Dermis microvascular lymphatic vessel endothelial cell (primary cell): ENCODE measurements at places on chromosomes 6 and 20. TPM values are rescaled to one million over a fixed set of nuclear protein-coding genes. Genes with fewer than 3 reads are reported as not detected.

The TTK gene
- total RNA-seq = 4.8 and 15.5 TPM in 2 replicates

The ASIP gene
- total RNA-seq = not detected in 2 replicates

The SLC17A3 gene
- total RNA-seq = not detected in 2 replicates

The PFDN4 gene
- total RNA-seq = 52.1 and 70.0 TPM in 2 replicates

The IFT52 gene
- 31.4 and 31.8 TPM in 2 replicates for total RNA-seq

The BPIFB1 gene
- total RNA-seq = not detected in 2 replicates

The ZMYND8 gene
- 24.9 and 28.3 TPM in 2 replicates for total RNA-seq

The PRDM13 gene
- not detected in 2 replicates for total RNA-seq

The POLR1C gene
- total RNA-seq = 31.1 and 31.7 TPM in 2 replicates

The GSTA1 gene
- total RNA-seq = not detected in 2 replicates

The FAM209A gene
- total RNA-seq = 0.13 TPM in 2 replicates

The DZANK1 gene
- total RNA-seq = 0.26 and 0.38 TPM in 2 replicates

The ZNF391 gene
- total RNA-seq = 0.13 and 0.38 TPM in 2 replicates

The ZDHHC14 gene
- total RNA-seq = 19.5 and 37.2 TPM in 2 replicates

The GNAS-AS1 gene
- under 0.01 TPM in 2 replicates for total RNA-seq

The PDYN gene
- total RNA-seq = not detected in 2 replicates

The SLC17A1 gene
- not detected in 2 replicates for total RNA-seq

The FAM217A gene
- not detected in 2 replicates for total RNA-seq

The VSX1 gene
- total RNA-seq = not detected in 2 replicates

The WFDC5 gene
- not detected in 2 replicates for total RNA-seq

The FRK gene
- total RNA-seq = under 0.01 and 0.13 TPM in 2 replicates

The MAP7 gene
- total RNA-seq = 0.51 and 1.0 TPM in 2 replicates

The TP53TG5 gene
- total RNA-seq = not detected in 2 replicates

The EBF4 gene
- 0.77 and 4.7 TPM in 2 replicates for total RNA-seq

The DSP gene
- 42.4 and 88.0 TPM in 2 replicates for total RNA-seq

The PRIM2 gene
- total RNA-seq = 8.3 and 17.1 TPM in 2 replicates

The SPATS1 gene
- not detected in 2 replicates for total RNA-seq

The CDS2 gene
- total RNA-seq = 67.0 and 85.0 TPM in 2 replicates

The ARMH2 gene
- not detected in 2 replicates for total RNA-seq

The FIG4 gene
- 8.2 and 10.7 TPM in 2 replicates for total RNA-seq

The GINS1 gene
- total RNA-seq = 5.9 and 15.9 TPM in 2 replicates

The ENPP3 gene
- total RNA-seq = 0.51 and 1.4 TPM in 2 replicates

The BTNL2 gene
- not detected in 2 replicates for total RNA-seq

The ZNF334 gene
- total RNA-seq = 0.13 and 0.76 TPM in 2 replicates

The LINC00237 gene
- total RNA-seq = under 0.01 TPM in 1 of 2 replicates, not detected in the other

The VPS16 gene
- total RNA-seq = 32.5 and 36.5 TPM in 2 replicates
